ENCODE measurements at places on chromosomes 5 and 9.

- DNase-seq = no peak
These were observed 159.3 kb upstream of the TARS1 start for GRCh38 chr5:33281431-33281843.

DNA sequence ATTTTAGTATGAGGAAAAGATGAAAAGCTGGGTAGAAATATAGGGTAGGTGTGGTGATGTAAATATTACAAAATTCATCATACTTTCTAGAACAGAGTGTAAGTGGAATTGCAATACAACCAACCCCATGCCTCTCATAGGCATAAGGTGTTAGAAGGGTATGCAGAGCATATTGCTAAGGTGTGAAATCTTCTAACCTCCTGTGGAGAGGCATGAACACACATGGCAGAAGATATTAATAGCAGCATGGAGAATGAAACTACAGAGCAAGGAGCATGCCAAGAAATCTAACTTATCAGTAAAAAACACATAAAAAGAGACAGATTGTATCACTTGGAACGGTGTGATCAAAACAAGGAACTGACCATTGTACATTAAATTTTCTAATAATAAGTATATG lies 441.5 kb downstream of the CDH18 start:
- no peak for DNase-seq

GRCh38 chr5:112604732-112605630 lies 132.7 kb upstream of the APC start:
- DNase-seq = peak; percentile 21

DNA sequence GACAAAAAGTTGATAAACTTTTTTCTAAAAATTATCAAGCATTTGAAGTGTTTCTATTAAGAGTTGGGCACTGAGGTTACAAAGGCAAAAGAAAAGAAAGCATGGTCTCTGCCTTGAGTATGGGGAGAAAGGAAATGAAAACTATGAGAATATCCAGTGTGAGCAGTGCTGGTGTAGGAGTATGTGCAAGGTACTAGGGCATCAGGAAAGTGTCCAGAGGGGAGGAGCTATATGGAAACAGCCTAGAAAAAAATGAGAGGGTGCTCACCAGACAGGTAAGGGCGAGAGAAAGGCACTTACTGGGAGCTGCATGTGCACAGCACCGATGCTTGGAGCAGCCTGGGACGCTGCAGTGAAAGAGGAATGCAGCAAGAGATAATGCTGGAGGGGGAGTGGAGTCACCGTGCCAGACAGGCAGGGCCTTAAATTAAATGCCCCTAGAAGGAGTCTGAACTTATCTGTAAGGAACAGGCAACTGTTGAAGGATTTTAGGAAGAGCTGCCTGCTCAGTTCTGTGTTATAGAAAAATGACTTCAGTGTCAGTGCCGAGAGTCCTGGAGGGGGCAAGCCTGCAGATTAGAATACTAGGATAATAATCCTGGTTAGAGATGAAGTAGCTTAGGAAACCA lies 14.0 kb downstream of the MCC start:
- DNase-seq = no peak

DNA sequence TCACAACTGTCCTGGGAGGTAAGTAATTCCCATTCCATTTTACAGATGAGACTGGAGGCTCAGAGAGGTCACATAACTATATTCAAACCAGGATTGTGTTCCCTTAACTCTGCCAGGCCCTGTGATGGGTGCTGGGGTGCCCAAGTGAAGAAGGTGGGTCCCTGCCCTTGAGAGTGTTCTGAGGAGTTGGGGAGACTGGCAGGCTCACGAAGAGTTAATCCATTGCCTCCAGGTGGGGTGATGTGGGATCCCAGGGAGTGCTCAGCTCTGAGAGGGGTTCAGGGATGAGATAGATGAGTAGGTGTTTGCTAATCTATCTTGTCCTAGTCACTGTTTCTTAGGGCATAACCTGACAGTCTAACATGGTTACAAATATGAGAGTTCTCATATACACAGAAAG lies 36.7 kb downstream of the GSN start:
- DNase-seq = no peak

- no peak for DNase-seq
These were observed 509.2 kb downstream of the CDH10 start for GRCh38 chr5:24135536-24135935.

DNA sequence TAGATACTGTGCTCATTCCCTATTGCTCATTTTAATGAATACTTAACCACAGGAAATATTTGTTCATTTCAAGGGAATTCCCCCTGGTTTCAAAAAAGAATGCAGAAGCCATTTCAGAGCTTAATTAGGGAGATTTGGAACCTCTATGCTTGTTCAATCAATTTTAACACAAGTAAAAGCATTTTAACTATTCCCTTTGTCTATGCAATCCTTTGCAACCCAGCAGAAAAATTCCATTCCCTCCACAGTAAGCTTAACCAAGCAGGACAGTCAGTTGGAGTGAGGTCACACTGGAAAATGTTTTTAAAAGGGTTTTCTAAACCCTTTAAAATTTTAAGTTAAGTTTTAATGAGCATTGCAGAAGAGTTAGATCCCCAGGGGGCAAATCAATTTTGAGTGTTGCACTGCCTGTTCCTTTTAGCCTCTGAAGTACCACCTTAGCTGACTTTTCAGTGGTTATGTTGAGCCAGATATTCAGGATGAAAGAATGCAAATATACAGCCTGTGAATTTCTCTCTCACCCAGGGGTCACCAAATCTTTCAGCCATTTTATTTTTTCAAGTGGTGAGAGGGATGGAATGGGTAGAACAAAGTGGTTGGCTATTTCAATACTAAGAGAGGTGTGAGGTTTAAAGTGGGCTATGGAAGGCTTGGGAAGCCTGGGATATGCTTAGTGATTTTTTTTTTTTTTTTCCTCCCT lies 356.2 kb upstream of the NUDT12 start:
- DNase-seq = no peak

- DNase-seq = no peak
These were observed 125.4 kb upstream of the ANKH start for GRCh38 chr5:14996997-14997396.

GRCh38 chr5:94901191-94901979 lies 282.9 kb downstream of the SLF1 start:
- no peak for DNase-seq

GRCh38 chr5:1500411-1501091 lies 23.2 kb downstream of the LPCAT1 start:
- no peak for DNase-seq

- no peak for DNase-seq
These were observed 109.2 kb downstream of the PAX5 start for GRCh38 chr9:36924757-36925432.

DNA sequence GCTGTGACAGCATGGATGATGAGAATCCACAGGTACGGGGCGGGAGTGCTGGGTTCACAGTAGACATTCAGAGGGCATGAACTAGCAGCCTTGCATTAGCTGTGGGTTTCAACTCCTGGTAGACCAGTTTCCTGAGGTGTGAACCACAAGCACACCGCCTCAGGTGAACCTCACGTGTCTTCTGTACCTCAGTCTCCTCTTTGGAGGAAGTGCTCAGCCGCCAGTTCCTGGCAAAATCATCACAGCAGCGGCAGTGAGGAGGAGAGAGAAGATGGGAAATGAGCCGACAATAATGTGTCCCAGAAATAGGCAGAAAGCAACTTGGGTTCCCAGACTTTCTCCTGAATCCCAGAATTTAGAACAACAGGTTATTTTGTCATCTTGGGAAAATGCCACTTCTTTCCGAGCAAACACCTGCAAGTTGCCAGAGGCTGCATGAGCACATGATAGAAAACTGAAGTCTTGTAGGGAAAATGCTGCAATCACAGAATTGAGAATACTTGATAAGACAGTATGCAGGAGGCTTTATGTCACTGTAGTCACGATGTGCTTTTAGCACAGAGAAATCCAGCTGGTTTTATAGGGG lies 258.5 kb downstream of the AOPEP start:
- DNase-seq = no peak

GRCh38 chr5:172533399-172534228 lies 79.3 kb upstream of the SH3PXD2B start:
- no peak for DNase-seq

DNA sequence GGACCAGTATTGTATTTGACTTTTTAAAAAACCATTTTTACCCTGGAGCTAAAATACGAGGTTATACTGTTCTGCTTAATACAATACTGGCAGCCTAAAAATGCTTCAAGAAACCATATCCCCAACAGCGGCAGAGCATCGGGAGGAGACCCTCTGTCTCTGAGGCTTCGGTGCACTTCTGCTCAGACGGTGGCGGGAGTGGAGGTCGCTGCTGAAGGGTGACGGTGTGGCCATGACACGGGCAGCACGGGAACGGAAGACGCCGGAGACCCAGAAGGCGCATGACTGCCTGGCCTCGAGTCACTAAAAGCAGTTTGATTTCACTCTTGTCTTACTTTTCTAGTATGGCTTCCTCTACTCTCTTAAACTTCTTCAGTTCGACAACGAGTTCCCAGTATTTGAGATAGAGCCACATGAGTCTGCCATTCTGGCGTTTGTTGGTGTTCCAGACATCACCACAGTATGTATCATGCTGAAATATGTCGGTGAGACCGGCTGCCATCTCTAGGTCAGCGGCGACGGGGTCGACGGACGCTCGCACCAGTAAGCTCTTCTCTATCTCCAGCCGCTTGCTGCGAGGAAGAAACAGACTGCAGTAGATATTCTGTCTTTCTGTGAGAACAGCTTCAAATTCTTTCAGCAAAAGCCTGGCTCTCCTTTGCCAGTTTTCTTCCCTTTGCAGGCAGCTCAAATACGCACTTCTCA lies 12.8 kb downstream of the CCDC127 start:
- DNase-seq = no peak

- DNase-seq = no peak
These were observed 112.4 kb downstream of the INVS start for GRCh38 chr9:100211476-100211875.
